ENCODE measurements at places on chromosomes 3 and 15.

DNA sequence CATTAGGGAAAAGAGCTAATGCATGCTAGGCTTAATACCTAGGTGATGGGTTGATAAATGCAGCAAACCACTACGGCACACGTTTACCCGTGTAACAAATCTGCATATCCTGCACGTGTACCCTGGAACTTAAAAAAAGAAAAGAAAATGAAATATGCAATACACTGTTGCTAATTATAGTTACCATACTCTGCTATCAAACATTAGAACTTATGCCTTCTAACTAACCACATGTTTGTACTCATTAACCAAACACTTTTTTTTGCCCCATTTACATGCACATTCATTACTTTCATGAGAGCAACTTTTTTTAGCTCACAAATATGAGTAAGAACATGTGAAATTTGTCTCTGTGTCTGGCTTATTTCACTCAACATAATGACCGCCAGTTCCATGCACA, 253.1 kb downstream of the CGGBP1 start:
- DNase-seq = no peak

GRCh38 chr3:154666542-154666941, 236.6 kb upstream of the GPR149 start:
- DNase-seq = no peak

- no peak for DNase-seq
These were observed 35.9 kb upstream of the CEMIP start for GRCh38 chr15:80743189-80743833.

- DNase-seq = no peak
These were observed 221.6 kb downstream of the TBC1D2B start for GRCh38 chr15:77855871-77856270.

DNA sequence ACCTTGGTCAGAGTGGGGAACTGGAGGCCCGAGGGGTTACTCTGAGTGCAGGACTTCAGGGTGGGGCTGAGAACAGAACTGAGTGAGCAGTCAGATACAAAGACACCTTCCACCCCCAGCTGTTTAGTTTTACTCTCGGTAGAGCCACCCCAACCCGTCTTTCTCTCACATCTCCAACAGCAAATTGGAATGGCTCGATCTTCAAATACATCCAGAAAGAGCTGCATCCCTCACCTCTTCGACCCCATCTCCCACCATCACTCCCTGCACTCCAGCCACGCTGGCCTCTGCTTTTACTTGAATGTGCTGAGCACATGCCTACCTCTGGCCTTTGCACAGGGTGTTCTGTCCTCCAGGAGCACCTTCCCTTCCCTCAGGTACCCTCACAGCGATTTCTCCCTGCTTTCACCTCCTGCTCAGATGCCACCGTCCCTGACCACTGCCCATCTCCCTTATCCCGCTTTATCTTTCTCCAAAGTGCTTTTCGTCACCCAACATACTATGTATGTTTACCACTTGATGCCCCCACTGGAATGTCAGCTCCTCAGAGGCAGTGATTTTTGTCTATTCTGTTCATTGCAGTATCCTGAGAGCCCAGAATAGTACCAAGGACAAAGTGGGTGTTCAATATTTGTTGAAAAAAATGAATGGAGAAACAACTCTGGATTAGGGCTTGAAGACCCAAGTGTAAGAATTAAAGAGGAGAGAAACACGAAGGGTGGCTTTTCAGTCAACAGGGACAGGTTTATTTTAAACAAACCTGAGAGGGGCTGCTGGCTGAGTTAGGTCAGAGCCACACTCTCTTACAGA, 4.4 kb downstream of the CHCHD4 start:
- no peak for DNase-seq

DNA sequence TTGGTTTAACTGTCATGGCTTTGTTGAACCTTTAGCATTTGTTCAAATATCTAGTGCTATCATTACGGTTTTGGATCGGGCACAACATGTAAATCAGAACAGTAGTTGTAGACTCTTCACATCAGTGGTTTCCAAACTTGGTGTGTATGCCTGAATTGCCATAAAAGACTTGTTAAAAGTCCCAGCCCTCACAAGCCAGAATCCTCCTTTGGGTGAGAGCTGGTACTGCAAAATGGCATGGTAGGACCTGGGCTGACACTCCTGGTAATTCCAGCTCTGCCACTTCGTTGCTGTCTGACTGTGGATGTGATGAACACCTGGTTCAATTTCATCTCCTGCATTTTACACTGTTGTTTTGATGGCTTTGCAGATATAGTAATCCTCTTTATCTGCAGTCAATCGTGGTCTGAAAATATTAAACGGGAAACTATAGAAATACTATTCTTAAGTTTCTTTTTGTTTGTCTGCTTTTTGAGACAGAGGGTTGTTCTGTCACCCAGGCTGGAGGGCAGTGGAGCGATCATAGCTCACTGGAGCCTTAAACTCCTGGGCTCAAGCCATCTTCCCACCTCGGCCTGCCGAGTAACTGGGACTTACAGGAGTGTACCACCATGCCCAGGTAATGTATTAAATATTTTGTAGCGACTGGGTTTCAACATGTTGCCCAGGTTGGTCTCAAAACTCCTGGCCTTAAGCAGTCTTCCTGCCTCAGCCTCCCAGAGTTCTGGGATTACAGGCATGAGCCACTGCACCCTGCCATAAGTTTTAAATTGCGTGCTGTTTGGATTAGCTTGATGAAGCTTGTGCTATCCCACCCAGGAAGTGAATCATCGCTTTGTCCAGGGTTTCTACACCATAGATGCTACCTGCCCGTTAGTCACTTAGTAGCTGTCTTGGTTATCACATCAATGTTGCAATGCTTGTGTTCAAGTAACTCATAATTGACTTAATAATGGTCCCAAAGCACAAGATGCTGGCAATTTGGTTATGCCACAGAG, 61.6 kb downstream of the RAB7A start:
- DNase-seq = peak; percentile 61

- peak; percentile 23 for DNase-seq
These were observed 883 bp downstream of the MAGEF1 start for GRCh38 chr3:184710870-184711492.

DNA sequence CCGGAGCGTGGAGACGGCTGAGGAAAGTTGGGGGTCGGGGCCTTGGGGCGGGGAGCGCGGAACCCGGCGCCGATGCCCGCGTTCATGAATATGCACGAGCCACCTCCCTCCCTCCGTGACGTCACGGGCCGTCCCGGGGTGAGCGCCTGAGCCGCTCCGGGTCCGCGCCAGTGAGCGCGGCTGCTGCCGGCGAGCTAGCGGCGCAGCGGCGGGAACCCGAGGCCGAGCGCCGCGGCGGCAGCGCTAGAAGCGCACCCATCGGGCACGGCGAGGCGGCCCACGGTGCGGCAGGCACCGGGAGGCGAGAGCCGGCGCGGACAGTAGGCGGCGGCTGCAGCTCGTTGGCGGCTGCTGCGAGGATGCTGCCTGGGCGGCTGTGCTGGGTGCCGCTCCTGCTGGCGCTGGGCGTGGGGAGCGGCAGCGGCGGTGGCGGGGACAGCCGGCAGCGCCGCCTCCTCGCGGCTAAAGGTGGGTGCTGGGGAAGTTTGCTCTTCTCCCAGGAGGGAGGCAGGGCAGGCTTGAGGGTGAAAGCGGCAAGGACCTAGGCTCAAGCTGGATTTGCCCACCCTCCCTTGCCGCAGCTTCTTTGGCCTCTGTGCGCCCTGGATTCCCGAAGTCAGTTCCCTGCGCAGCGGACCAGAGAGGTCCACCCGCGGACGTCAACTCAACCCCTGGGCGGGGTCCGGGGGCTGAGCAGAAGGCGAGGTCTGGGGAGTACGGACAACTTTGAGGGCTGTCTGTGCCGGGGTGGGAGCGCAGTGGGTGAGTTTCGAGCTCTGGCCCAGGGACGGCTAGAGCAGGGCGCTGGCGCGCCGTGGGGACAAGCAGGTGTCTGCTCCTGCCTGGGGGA, at the start of gene CLSTN2:
Gene CLSTN2 (plus strand): TSS at position 170 of the 850 bp plus-strand sequence.
- DNase-seq = no peak

GRCh38 chr3:50617096-50617791, at the start of gene MAPKAPK3:
Gene MAPKAPK3, plus strand, starts transcription at chr3:50617151. Its CDS starts 415 bp downstream, at chr3:50617566.
- peak; percentile 41 for DNase-seq

GRCh38 chr3:149386299-149386606, 8.8 kb upstream of the TM4SF1 start:
- no peak for DNase-seq

- no peak for DNase-seq
These were observed 50.1 kb downstream of the LRTM1 start for GRCh38 chr3:54877730-54878129.

DNA sequence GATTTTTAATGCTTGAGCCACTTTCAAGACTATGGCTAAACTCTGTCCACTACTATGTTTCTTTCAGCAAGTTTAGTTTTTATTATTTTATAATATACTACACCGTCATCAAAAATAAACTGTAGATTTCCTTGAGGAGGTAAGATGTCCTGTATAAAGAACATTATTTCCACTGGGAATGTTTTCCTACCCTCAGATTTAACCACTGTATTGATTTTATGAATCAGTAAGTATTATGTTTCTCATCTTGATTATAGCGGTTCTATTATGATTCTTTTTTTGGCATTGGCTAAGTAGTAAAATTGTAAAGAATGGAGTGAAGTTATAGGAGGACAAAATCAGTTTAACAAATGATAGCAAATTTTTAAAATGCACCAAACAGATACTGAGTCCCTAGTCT, 44.4 kb downstream of the ADAM10 start:
- DNase-seq = no peak

DNA sequence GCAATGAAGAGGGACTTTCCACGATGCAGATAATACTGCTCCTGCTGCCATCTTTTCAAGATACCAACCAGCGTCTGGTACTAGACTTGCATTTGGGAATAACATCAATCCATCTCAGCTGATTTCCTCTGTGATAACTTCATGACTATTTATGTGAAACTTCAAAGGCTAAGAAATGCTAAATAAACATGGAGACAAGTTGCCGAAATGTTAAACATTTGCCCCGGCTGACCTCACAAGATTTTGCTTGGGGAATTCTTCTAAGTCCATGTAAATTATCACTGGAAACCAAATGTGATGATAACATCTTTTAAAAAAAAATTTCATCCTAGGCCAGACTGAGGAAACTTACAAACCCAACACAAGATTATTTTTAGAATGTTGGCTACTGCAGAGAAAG, 185.8 kb upstream of the PRICKLE2 start:
- no peak for DNase-seq

- DNase-seq = no peak
These were observed 1.2 kb downstream of the HRH1 start for GRCh38 chr3:11155341-11156025.

DNA sequence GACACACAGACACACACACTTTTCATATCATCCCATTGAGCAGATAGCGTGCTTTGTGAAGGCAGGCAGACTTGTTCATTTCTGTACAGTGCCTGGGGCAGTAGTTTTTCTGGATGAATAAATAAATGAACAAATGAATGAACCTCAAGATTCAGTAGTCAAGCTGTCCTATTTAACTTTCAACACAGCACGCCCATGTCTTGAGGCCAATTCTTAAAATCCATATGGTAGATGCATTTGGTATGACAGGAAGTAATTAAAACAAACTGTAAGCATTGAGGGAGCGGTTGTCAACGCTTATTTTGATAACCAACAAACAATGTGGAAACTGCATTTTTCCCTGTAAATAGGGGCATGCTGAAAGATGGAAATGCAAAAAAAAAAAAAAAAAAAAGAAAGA, 80.0 kb upstream of the BNC1 start:
- DNase-seq = no peak

- DNase-seq = no peak
These were observed 31.8 kb downstream of the RBM5 start for GRCh38 chr3:50120364-50121071.

DNA sequence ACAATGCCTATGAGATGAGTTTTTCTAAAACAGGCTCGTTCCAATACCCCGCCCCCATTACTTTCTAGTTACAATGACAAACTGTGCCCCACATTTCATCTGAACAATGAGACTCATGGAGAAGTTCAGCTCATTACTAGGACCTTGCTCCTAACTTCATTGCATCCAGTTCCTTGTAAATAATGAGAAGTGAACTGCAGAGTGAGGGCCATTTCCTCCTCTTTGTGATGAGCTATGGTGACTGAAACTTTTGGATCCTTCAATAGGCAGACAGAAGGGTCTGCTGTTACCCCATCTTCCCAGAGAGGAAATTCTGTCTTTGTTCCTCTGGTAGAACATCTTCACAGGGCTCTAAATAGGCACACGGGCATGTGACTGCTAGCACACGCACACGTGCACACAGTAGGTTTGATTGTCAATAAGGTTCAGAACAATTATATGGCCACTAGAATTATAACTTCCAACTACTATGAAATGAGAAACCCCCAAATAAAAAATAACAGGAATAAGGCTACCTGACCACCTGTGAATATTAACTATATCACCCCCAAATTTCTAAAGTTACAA, 51.8 kb downstream of the SERP1 start:
- no peak for DNase-seq

GRCh38 chr3:108346301-108347227, 50.2 kb downstream of the HHLA2 start:
- no peak for DNase-seq

- no peak for DNase-seq
These were observed 1178.0 kb downstream of the ROBO1 start for GRCh38 chr3:78589778-78590177.

DNA sequence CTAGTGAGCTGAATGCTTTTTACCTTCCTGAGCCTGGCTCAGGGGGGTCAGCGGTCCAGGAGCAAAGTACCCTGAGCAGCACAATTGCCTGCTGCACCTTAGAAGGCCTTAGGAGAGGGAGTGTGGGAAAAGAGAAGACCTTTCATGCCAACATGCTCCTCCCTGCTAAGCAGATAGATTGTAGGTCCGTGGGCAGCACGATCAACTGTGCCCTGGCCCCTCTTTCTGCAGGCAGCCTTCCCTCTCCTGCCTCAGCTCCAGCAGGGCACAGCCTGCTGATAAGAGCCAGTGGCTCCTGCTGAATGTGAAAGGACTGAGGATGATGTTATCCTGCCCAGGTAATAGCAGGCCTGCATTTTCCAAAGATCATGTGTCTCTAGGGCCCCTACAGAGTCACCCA, 4.1 kb downstream of the CORO2B start:
- no peak for DNase-seq

GRCh38 chr3:49771340-49771938, 14.9 kb downstream of the IP6K1 start:
- no peak for DNase-seq

DNA sequence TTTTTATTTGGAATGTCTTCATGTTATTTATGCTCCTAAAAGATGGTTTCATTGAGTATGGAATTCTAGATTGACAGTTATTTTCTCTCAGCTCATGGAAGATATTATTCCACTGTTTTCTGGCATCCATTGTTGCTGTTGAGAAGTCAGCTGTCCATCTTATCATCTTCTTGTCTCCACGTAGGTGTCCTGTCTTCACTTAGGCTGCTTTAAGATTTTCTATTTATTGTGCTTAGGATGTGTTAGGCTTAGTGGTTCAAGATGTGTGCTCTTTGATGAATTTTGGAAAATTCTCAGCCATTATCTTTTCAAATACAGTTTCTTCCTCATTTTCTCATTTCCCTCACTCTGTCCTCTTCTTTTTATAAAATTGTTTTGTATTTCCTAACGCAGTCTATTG, 52.0 kb downstream of the SNRK start:
- DNase-seq = no peak

GRCh38 chr15:95512906-95513305, 817.6 kb upstream of the NR2F2 start:
- no peak for DNase-seq
